ENCODE measurements at places on chromosomes 1 and 21.

DNA sequence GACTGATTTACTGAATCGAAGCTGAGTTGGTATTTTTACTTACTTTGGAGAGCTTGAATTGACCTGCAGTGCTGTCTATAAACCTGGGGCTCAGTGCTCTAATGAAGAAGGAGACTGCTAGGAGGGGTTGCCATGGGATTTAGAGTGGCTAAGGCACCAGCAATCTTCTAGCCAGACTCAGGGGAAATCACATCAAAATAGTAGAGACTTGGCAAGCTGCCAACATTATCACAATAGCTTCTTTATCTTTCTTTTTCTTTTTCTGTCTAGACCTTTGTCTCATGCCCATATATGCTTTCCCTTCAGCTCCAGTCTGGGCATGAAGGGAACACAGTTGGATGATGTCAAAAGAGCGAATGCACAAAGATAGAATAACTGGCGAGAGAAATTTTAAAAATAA, 301.1 kb upstream of the DPYD start:
- no peak for DNase-seq

DNA sequence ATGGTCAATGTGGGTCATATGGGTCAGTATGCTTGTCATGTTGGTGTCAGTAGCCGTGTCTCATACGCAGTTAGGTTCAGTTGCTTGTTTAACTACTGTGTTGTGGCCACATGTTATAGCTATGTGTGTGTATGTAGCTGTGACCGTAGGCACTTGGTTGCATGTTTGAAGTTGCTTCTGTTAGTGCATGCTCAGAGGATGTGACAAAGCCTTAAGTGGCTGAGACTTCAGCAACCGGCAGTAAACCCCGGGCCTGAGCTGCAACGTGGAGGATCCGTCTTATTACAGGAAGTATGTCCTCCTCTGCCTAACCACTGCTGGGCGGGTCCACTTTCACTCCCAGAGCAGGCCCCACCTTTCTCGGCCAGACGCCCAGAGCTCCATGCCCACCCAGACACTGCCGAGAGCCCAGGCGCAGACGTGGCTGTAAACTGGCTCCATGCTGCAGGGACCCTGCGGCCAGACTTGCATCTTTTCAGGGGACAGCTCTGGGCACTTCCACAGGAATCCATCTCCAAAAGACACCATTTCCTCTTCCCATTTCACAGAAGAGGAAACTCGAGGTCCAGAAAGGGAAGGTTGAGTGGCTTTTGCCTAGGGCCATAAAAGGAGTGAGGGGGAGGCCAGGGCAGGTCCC, 2.2 kb downstream of the TCEA3 start:
- no peak for DNase-seq

DNA sequence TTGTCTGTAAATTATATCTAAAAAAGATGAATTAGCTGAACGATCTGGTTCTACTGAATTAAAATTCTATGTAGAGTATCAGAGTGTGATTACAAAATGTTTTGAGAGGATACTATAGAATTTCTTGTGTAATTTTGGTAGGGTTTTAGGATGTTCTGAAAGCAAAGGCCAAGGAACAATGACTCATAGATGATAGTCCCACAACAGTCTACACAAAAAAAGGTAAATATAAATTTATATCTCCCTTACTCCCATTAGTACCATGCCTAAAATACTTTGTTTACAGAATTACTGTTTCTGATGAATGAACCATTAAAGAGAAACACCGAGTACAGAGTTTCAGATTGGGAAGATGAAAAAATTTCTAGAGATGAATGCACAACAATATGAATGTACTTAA, 9.5 kb downstream of the EDEM3 start:
- DNase-seq: no peak

DNA sequence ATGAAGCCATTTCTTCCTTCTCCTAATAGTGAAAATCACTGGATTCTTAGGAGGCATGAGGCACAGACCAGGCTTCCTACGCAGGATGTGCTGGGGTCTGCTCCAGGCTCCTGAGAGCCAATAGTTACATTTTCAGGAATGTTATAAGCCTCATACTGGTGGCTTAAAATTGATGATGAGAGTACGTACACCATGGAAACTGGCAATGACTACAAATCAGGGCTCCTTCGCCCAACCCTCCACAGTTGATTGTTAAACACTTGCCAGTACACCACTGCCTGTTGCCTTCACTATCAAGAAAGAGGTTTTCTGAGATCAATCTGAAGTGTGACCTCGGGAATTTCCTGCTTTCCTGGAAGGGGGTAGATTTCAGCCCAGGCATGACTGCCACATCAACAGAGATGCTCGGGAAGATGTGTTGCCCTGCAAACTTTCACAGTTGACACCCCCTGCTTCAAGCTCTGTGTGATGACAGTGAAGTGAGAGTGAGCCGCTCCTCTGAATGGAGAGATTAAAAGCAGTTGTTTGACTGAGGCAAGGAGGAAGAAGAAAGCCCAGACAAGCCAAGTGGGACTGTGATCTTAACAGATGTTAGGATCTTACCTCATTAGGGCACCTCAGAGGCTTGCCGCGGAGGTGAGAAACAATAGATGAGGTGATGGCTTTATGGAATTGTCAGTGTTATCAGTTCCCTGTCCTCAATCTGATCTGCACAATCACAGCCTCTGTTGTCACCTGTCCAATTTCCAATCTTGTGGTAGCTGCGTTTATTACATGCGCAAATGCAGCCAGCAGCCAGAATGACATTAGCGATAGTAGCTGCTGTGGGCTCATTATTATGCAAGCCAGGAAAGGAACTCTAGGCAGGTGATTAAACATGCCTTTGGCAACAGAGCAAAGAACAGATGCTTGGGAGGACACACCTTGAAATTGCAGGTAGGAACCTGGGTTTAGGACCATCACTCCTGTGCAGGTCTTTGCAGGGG, 277.3 kb downstream of the KAZN start:
- no peak for DNase-seq

DNA sequence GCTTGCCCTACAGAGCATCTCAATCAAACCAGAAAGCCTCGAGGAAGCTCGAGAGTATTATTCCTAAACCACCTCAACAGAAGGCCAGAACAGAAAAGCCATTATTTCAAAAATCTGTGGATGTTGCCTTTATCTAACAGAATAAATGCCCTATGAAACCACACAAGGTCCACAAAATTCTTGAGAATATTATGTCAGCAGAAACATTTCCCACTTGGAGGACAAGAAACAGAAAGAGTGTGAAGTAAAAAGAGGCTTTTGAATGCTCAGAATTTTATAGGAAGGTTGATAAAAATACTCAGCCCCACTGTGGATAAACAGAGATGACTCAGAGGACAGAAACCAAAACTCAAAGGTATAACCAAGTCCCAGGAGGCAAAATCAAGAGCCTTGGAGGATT, 146.4 kb upstream of the LRRC7 start:
- DNase-seq: no peak
